ENCODE measurements at places on chromosomes 5 and 9.

DNA sequence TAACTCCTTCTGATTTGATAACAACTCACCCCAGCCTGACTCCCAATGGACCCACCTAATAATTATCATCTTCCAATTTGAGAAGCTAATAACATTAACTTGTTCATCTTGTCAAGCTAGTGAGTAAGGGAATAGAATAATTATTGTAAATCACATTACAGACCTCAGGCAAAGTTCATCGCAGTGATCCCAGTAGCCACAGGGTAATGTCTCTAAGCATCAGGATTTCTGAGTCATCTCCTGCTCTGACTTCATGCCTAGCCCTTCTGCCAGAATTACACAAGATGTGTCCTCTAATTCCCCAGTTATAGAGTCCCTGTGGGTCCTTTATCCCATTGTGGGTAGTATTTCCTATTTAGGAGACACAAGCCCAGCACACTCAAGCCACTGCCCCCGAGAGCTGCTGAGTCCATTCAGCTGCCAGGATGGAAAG, 365.7 kb downstream of the DEPDC1B start:
- DNase-seq: peak; percentile 26

GRCh38 chr5:58327289-58327688, 132.6 kb downstream of the PLK2 start:
- DNase-seq: no peak

DNA sequence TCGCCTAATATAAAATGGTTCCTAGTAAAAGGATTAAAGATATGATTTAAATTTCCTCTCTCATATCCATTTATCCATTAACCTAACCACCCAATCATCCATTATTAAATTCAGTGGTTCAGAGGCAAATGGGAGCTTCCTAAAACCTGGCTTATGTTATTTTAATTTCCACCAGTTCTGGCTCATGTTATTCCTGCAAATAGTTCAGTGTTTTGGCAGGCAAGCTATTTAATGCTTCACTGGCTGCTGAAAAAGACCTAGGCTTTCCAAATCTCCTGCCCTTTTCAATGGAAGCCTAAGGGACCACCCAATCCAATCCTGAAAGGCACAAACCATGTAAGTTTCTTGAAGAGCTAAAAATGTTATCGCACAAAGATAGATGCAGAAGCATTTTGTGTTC, 52.3 kb downstream of the POC5 start:
- DNase-seq: no peak

GRCh38 chr5:6384856-6385255, 6.5 kb upstream of the MED10 start:
- DNase-seq: no peak

GRCh38 chr9:114836769-114837168, 30.9 kb upstream of the TNFSF15 start:
- DNase-seq: no peak

DNA sequence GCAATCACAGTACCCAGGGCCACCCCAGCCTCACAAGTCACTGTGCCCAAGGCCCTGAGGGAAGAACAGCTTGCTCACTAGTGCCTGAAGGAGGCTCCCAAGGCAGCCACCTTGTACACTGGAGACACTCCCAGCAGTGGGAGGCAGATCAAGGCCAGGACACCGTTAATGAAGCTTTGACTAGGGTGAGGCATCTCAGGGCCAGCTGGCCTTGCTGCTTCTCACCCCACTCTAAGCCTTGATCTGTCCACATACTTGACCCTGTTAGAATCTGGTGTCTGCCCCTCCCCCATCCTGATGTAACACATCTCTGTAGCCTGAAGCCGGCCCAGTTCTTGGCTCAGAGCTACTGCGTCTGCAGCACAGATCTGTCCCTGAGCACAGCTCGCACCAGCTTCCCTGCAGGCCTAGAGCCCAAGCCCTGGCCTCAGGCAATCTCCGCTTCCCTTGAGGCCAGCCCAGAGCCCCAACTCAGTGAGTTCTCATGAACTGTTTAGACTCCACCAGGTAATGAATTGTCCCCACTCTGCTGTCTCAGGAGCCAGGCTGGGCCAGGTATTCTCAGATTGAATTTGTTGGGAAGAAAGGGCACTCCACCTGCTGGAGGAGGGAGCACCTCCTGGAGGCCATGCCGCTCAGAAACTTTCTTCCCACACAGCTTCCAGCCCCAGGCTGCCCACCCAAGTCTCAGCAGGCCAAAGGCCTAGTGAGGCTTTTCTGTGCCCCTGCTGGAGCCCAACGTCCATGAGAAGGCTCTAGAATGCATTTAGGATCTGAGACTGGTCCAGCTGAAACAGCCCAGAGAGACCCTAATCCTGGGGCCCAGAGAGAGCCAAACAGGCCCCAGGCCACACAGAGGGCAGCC, 13.4 kb upstream of the JADE2 start:
- no peak for DNase-seq

DNA sequence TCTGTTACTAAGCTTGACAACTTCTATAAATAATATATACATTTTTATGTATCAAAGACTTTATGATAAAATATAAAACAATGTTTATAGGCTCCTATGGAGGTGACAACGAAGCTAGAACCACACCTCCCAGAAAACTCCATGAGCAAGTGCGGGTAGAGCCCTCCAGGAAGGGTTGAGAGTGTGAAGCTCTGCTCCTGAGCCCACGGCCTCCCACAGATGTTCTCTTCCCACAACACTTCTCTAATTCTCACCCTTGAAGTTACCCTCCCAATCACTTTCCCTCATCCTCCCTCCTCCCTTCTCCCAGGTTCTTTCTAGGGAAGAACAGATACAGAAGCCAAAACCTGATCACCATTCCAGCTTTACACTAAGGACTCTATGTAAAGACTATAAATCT, 427.6 kb downstream of the SPOCK1 start:
- no peak for DNase-seq

DNA sequence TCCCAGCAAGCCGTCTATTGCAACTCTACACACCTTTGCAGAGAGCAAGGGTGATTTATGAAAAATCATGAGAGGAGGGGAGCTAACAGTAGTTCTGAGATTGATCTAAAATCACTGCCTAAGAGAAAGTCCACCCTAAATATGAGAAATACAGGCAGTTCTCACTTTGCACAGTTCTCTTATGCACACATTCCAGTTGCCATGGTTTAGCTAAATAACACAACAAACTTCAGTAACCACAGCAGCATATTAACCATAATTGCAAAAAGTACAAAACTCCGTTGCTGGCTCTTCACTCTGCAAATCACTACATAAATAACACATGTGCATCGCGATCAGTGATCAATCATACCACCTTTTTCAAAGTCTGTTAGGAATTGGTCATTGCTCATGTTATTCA, 31.1 kb downstream of the PGGT1B start:
- no peak for DNase-seq

Measured in brain pericyte (primary cell).